ENCODE measurements at places on chromosomes 1 and 21.

- DNase-seq: no peak
Measured at GRCh38 chr1:8870103-8870502, 8.4 kb downstream of the ENO1 start.

DNA sequence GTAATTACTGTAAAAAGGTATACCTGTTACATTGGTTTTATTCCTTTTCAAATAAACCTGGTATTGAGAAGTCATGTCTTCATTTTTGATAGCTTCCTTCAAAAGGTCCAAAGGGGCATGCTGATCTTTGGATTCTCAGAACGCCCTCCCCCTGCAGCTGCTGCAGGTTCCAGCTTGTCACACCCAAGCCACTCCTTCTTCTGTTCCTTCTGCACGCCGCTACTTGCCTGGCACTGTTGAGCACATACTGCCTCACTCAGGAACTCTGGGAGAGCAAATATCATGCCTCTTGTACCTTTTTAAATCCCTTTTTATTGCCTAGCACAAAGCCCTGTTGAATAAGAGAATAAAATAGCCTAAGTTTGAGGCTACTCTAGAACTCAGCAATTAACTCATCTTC is 136.9 kb downstream of the BARHL2 start:
- DNase-seq: no peak

GRCh38 chr1:23838401-23838866 is 13.2 kb upstream of the HMGCL start:
- no peak for DNase-seq

DNA sequence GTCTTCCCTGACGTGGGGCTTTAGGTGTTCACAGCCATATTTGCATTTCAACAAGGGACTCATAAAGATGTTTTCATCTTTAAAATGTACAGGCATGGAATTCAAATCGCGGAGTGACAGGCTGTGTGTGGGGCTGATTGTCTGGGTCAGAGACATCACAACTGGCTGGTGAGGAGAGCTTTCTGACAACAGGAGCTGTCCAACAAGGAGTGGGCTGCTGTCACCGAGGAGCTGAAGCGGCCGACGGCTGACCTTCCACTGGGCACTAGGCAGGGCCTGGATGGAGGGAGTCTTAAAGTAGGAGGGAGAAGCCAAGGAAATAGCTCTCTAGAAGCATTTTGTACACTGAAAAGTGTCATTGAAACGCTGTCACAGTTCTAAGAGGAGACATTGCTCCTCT is 30.5 kb upstream of the SCMH1 start:
- DNase-seq: no peak

DNA sequence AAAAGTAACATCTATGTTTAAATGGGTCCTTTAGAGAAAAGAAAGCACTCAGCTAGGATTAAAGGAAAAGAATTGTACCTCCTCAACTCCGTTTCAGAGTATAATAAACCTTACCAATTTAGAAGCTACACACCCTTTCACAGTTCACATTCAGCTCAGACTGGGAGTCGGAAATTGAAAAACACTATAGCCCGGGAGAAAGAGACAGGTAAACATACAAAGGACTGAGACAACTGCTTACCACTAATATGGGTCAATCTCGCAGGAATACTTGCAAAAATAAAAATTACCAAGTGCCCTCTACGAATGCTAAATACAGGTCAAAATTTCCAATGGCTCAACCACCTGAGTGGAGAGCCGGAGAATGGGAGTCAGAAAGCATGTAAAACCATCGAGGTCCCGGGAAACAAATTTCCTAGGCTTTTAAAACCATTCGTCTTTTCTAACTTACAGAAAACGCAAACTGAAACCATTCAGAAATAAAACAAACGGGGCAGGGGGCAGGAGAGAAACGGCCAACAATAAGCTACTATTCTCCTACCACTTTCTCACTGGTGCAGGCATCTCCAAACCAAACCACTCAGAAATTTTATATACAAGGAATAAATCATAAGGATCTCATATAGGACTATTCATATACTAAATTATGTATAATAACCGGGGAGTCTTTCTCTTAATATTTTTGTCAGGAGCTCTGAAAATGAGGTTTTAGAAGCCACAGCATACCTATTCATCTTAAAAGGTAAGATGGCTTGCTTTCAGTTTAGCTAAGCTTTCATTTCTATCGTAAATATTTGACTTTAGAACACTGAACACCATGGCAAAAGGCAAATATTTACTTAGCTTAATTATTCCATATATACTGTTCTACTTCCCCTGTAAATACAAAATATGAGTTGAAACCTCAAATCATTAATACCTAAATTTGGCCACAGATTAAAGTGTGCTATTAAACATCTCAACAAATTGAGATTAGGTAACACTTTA is 136.5 kb downstream of the RERE start:
- DNase-seq: no peak

DNA sequence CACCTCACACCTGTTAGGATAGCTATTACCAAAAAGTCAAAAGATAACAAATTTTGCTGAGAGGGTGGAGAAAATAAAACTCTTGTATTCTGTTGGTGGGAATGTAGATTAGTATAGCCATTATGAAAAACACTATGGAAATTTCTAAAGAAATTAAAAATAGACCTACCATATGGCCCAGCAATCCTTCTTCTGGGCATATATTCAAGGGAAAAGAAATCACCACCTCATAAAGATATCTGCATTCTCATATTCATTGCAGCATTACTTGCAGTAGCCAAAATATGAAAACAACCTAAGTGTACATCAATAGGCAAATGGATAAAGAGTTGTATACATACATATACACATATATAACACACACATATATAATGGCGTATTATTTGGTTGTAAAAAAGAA is 791.6 kb upstream of the RGS18 start:
- DNase-seq: no peak

- no peak for DNase-seq
Measured at GRCh38 chr1:168654198-168654915, 74.6 kb downstream of the DPT start.

GRCh38 chr1:203649551-203649998 is 22.9 kb downstream of the ATP2B4 start:
- no peak for DNase-seq

DNA sequence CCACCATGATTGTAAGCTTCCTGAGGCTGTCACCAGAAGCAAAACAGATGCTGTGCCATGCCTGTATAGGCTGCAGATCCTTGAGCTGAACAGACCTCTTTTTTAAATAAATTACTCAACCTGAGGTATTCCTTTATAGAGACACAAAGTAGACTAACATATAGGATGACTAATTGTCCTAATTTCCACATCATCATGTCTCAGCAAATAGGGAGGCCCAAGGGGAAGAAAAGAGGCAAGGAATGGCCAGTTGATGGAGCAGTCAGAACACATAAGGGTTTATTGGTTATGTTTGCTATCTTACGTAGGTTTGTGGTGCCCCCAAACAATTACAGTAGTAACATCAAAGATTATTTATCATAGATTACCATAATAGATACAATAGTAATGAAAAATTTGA is 126.2 kb downstream of the RASAL2 start:
- no peak for DNase-seq

- no peak for DNase-seq
Measured at GRCh38 chr1:38612951-38613350, 246.6 kb downstream of the RRAGC start.

DNA sequence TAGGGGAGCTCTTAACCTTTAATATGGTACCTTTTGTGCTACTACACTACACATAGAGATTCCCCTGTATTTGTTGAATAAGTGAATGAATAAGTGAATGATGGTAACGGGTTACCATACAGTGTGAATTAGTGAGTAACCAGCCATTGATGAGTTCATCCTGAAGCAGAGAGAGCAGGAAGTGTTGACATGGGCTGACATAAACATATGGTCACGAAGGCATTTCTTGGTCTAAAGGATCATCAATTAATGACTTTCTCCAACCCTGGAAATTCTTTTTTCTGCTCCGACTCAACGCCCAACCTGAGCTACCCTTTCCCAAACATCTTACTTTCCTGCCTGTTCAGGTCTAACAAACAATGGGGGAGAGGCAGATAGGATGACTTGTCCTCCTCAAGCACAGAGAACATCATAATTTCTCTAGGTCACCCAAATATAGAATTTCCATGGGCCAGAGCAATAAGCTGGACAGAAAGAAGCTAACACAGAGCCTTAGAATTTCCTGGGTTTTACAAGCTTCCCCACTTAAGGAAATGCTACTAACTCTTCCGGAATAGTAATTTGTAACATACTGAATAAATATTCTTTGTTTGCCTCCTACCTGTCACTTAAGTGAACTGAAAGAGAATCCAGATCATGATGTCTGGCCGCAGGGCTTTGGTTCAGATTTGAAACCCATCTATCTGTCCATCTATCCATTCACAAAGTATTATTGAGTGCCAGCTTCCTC is 114.7 kb upstream of the NGF start:
- DNase-seq: no peak

GRCh38 chr1:178488393-178488792 is 8.4 kb downstream of the CLEC20A start:
- DNase-seq: no peak

GRCh38 chr21:38494251-38494642 is 4.0 kb downstream of the ERG start:
- DNase-seq: no peak

DNA sequence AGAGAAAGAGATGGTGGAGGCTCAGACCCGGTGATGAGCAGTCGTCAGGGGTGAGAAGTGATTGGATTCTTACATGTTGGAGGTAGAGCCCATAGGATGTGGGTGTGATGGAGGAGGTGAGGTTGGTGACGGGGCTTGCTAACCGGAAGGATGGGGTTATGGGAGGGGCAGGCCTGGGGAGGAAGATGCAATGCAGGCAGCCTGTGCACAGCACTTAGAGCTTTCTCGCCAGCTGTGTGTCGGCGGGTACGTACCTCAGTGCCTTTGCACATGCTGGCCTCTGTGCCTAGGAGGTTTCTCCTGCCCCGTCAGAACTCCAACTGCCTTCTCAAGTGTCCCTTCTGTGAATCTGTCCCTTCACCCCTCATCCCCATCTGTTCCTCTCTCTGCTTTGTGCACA is 2.9 kb upstream of the BSND start:
- DNase-seq: no peak

GRCh38 chr1:171258943-171259342 is 10.6 kb downstream of the FMO1 start:
- DNase-seq: no peak

DNA sequence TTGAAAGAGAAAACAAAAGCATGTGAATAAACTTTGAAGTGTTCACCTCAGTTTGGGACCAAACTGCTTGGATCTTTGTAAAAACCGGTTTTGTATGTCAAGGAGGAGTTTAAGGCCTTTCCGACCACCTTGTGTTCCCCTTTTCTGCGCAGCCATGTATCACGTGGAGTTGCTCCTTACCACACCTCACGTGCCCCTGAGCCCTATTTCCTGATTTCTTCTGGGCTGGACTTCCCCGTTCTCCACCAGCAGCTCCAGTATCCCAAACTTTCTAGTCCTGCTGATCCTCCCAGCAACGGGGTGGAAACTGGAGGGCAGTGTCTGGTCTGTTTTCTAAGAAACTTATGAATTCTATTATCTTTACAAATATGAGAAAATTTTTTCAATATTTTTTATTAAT is 1.6 kb upstream of the SH3D21 start:
- DNase-seq: no peak

GRCh38 chr1:224378855-224379631 is 22.4 kb downstream of the CNIH4 start:
- no peak for DNase-seq

DNA sequence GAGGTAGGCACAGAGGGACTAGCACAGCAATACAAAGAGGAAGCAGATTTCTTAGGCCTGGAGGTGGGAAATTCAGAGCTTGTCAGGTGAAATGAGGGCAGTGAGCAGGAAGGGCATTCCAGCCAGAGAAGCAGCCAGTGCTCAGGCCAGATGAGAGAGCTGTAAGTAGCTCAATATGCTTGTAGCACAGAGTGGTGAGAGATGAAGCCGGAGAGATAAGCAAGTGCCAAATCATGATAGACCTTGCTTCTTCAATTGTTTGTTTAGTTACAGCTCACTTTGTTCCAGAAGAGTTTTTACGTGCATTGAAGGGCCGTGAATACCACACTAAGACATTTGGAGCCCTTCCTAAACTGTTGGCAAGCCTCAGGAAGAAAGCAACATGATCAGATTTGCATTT is 42.0 kb upstream of the ADAMTS1 start:
- no peak for DNase-seq

DNA sequence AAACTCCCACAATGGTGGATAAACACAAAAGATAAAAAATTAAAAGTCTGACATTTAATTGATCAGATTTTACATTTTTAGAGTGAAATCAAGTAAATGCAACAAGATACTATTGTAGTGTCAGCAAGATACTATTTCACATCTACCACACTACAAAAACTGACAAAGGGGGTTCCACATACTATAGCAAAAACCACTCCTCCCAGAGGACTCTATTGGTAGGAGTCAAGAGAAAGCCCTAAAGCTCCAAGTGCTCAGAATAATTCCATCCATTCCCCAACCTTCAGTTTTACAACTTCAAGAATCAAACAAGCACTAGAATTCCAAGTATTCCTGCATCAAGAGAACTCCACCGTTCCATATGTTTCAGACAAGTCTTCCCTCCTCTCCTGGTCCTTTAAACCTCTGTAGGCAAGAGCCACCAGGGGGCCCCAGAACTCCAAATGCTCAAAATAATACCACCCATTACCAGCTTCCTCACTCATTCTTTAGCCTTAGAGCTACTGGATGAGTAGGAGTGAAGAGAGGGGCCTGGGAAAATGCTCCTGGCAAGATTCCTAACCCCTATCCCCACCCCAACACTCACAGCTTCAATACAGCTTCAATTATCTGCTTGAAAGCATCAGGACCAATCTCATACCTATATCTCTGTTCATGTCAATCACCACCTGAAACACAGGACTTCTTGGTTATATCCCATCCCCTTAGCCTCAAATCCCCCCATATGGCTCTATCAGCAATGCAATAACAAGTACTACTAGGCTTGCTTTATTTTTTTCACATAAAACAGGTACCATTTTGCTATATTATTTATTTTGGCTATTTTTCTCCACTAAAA is 9.9 kb downstream of the TOR1AIP2 start:
- no peak for DNase-seq

GRCh38 chr1:202167708-202168415 is 7.5 kb upstream of the PTPN7 start:
- DNase-seq: no peak

DNA sequence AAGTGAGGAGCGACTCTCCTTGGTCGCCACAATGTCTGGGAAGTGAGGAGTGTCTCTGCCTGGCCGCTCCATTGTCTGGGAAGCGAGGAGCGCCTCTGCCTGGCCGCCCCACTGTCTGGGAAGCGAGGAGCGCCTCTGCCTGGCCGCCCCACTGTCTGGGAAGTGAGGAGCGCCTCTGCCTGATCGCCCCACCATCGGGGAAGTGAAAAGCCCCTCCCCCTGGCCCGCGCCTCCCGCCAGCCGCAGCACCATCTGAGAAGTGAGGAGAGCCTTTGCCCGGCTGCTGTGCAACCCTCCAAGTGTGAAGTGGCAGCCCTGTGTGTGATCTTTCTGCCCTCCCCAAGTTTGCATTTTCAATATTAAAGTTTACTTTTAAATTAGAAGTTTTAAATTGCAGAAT is 95.0 kb upstream of the PPP2R5A start:
- DNase-seq: no peak

DNA sequence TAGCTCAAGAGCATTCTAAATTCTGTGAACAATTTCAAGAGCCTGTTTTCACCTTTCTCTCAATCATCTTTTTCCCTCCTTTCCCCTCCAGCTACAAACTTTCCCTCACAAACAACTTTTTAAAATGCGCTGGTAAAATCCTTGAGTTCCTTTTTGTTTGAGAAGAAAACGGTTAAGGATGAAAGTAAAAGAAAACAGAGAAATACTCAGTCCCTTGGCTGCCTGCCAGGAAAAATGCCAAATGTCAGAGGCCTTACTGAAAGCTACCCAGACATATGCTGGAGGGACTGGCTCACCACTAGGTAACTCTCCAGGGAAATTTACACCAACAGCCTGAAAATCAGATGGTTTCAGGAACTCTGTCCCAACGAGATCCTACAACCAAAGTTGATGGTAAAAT is 11.0 kb upstream of the SERBP1 start:
- DNase-seq: no peak

Data from NCI-H1417 treated with DMSO at 0.1 percent for 48 hours (cell line).